Putamen (tissue), 1 donor: ENCODE measurements at places on chromosomes 2 and 18.

GRCh38 chr18:10370716-10371115, 83.7 kb upstream of the APCDD1 start:
- DNase-seq = no peak

GRCh38 chr2:234300391-234300925, 196.4 kb downstream of the ARL4C start:
- DNase-seq = no peak

- no peak for DNase-seq
Observed at GRCh38 chr2:46356991-46357390, 59.8 kb downstream of the EPAS1 start.

GRCh38 chr18:670522-670921, 13.1 kb downstream of the TYMS start:
- DNase-seq = no peak

GRCh38 chr2:95530734-95531133, 46.2 kb upstream of the TRIM43B start:
- DNase-seq = no peak

DNA sequence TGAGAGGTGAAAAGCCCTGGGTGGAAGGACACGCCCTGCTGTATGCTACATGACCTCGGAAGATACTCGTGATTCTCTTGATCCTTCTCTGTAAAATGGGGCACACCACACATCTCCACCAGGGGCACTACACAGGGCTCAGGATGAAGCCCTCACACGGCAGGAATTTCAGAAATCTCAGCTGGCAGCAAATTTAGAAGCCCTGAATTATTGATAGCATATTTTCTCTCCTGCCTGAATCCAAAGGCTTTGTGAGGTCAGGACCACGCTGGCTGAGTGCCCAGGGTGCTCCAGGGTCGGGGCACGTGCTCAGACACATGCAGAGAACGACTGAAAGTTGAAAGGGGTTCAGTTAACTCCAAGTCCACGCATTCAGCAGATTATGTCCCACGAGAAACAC, 42.1 kb upstream of the GALR1 start:
- DNase-seq = peak; percentile 11

DNA sequence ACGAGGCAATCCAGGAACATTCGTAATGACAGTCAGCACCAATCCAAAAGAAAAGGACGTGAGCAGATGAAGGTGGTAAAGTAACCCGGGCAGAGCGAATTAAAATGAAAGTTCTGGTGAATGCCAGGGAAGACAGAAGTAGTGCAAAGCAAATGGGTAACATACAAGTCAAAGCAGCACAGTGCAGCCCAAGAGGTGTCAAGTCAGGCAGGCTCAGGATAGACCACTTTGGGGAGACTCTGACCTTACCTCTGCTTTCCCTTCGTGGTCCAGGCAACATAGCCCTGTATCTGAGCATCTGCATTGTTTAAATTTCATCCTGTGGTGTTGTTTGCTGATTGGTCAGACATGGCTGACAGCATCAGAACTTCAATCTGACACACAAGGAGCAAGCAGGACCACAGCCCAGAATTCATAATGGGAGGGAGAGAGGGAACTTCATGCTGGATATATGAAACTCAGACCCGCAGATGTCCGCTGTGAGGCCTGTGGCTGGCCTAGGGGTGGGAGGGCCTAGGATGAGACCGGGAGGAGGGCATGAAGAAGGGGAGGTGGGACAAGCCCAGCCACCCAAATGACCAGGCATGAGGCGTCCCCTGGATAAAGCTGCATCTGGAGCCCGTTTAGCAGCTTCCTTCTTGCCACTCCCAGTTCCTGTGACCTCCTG, 285.7 kb downstream of the TCF4 start:
- no peak for DNase-seq

DNA sequence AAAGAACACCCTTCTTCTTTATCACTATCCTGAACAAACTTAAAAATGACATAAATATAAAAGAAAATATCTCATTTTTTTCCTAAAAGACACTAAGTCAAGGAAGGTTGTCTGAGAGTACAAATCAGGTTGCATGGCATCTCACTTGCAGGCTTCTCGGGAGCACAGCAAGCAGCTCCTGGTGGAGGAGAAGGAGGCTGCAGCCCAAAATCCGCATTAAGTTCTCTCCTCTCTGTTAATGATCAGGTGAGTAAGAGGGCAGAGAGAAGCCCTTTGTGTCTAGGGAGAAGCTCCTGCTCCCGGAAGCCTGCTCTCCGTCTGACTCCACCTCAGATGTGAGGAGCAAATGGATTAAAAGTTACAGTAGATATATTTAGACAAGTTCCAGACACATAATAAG, 35.0 kb upstream of the DOK6 start:
- DNase-seq = no peak

DNA sequence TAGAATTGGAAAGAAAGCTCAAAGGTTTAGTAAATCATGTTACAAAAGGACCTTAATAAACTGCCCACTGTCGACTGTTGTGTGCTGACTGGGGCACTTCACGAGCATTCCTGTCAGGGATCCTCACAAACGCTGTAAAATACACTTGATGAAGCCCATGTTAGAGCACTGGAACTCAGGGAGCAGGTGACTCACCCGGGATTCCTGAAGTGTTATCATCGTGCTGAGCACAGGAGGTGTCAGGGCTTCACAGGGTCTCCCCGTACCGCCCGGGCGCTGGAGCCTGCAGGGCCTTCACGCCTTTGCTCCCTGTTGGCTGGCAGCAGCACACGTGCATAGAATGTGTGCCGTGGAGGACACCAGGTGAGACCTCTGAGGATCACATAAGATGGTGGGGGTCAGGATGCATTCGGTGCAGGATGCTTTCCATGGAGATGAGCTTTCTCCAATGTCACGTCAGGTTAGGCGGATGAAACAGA, 187.3 kb downstream of the SNTG2 start:
- no peak for DNase-seq

DNA sequence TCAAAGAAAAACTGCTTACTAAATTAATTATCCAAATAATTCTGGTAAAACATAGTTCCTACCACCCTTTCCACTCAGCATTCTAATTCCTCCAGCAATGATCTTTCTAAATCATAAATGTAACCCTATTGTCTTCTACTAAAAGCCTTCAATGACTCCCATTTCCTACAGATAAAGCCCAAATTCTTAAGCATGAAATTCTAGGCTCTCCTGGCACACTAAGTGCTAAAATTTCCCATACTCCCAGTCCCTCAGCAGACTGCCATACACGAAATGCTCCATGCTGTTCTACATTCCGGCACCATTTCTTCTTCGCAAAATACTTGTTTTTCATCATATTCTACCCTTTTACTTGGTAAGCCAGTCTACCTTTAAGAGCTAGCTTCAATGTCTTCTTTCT, 96.9 kb downstream of the CHN1 start:
- DNase-seq = no peak

DNA sequence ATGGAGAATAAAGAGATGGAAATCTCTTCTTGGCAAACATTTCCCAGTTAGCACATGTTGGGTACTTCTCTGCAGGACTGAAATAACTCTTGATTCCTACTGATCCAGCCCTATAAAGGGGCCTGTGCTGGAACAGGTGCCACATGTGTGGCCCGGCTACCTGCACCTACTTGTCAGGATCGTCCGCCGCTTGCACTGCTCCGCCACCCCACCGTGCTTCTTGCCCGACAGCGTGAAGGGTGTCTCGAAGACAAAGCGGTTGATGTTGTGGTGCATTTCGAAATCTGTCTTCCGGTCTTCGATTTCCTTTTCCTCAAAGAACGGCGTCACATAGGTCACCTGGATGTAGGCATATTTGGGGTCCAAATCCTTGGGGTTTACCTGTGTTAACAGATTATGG, 58.6 kb upstream of the CCDC195 start:
- no peak for DNase-seq

DNA sequence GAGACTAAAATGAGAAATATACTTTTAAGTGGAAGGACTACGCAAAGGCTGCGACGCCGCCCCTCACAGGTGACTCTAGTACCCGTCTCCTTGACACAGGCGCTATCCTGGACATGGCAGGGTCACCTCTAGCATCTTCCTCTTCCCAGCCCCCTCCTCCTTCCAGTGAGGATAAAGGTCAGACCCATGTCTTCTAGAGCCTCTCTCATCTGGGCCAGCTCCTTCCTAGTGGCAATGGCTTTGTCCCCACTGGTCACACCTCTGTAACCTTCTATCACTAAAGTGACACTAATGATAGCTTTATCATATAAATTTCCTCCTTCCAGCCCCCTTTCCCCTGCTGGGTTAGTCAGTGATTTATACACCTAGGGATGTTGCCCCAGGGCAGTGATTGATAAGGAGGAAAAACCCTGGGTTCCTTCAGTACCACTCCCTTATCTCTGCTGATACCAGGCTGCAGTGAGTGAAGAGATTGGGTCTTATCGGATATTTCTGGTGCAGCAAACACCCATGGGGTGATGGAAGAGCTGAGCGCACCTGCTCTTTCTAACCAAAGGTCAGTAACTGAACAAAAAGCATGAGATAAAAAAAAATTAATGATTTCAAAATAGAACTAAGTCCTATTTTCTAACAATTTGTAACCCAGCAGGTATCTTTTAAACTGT, 62.0 kb upstream of the FZD5 start:
- no peak for DNase-seq

GRCh38 chr18:79930020-79930642, 21.3 kb downstream of the SLC66A2 start:
- no peak for DNase-seq

DNA sequence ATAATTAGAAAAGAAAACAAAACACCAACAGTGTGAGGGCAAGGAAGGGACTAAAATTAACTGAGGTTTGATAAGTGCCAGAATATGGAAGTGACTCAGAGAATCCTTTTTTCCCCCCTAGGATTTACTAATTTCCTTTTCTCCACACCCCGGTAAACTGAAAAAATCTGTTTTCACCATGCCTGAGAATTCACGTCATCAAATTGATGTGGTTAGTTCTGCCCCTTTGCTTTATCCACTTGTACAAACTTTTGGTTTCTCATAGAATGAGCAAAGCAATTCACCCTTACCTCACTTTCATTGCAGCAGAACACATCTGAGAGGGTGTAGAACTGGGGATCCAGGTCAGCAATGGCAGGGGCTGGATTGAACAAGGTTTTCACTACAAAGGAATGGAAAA, 57.8 kb downstream of the RBKS start:
- DNase-seq = no peak

GRCh38 chr2:227884511-227884947, 13.1 kb downstream of the DAW1 start:
- no peak for DNase-seq

DNA sequence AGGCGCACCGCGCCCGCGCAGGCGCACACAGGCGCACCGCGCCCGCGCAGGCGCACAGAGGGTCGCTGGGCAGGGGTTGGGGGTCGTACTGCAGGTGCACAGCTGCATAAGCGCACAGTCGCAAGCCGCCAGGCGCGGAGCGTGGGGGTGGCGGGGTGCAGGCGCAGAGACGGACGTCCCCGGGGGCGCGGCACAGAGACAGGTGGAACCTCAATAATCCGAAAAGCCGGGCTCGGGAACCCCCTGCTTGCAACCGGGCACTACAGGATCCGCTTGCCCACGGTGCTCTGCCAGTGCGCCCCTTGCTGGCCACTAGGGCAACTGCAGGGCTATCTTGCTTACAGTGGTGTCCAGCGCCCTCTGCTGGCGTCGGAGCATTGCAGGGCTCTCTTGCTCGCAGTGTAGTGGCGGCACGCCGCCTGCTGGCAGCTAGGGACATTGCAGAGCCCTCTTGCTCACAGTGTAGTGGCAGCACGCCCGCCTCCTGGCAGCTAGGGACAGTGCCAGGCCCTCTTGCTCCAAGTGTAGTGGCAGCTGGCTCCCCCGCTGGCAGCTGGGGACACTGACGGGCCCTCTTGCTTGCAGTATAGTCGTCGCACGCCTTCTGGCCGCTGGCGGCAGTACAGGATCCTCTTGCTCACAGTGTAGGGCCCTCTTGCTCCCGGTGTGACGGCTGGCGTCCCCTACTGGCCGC, 34.9 kb downstream of the FAM110C start:
- no peak for DNase-seq

- DNase-seq = no peak
Observed at GRCh38 chr2:172908275-172908674, 167.4 kb upstream of the MAP3K20 start.

DNA sequence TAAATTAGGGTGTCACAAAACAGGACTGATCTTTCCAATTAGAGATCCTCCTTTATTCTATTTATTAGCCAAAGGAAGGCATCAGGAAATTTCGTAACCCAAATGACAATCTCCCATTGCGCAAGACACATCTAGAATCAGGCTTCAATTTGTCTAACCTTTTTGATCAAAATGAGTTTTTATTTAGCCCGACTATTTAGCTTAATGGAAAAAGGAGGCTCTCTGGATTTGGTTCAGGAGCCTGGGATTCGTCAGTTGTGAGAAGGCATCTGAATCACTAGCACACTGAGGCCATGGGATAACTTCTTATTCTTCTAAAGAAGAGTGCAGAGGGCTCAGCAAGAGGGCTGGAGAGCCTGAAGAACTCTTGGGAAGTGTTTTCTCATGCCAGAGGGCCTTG, 332.1 kb upstream of the ETAA1 start:
- DNase-seq = no peak

DNA sequence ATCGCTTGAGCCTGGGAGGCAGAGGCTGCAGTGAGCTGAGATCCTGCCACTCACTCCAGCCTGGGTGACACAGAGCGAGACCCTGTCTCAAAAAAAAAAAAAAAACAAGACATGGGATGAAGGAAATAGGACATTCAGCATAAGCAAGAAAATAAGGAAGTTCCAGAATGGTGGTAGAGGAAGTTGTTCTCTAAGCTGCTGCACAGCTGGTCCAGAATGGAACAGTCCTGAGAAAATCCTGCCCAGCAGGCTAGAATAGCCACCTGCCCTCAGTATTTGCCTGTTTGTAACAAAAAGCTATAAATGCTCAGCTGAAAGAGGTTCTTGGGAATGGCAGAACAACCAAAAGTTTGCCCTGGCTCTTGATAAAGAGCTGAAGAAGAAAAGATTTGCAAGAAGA, 11.1 kb upstream of the MAPRE3 start:
- no peak for DNase-seq

GRCh38 chr18:40485318-40485717, 1469.7 kb upstream of the PIK3C3 start:
- no peak for DNase-seq

DNA sequence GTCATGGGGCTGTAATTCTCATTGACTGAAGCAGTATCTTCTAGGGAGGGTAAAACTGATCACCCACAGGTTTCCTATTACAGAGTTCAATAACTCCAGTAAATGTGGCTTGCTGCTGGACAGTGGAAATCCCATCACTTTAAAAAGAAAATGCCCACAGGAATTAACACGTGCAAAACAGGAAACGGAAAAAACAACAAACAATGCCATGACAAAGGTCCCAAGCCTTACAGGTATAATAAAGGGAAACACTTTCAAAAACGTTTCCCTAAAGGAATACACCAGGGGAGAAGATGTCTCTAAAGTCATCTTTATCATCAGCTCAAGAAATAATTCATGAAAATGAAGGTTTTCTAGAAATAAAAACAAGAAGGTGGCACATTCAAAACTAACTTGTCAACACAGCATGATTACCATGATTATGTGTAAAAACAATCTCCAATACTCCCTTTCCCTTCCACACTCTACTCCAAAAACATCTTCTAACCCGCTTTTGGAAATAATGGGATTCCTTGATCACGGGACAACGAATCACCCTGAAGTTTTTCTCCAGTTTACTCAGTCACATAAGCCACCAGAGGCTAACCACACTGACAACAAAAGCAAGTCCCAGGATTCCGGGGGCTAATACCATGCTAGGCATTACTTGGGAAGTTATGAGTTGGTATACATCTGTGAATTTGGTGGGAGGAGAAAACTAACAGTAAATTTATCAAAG, 167.9 kb downstream of the TCF4 start:
- no peak for DNase-seq
